ENCODE measurements at places on chromosomes 5 and 9.

GRCh38 chr9:133202688-133203453 lies 6.2 kb downstream of the OBP2B start:
- DNase-seq: no peak

DNA sequence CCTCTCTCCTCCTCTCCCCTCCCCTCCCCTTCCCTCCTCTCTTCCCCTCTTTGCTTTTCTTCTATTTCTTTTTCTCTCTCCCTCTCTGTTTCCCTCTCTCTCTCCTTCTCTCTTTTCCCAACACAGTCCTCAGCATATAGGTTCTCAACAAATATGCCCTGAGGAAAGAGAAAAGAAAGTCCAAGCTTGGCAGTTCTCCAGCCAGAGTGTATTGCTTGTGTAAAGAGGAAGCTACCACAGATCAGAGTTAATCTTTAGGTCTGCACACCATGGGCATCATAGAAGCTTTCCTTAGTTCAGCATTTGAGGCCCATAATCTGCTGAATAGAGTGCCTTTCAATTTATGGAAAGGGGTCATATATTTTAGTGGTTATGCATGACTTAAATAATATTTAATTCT lies 382.8 kb upstream of the WWC1 start:
- DNase-seq: no peak

DNA sequence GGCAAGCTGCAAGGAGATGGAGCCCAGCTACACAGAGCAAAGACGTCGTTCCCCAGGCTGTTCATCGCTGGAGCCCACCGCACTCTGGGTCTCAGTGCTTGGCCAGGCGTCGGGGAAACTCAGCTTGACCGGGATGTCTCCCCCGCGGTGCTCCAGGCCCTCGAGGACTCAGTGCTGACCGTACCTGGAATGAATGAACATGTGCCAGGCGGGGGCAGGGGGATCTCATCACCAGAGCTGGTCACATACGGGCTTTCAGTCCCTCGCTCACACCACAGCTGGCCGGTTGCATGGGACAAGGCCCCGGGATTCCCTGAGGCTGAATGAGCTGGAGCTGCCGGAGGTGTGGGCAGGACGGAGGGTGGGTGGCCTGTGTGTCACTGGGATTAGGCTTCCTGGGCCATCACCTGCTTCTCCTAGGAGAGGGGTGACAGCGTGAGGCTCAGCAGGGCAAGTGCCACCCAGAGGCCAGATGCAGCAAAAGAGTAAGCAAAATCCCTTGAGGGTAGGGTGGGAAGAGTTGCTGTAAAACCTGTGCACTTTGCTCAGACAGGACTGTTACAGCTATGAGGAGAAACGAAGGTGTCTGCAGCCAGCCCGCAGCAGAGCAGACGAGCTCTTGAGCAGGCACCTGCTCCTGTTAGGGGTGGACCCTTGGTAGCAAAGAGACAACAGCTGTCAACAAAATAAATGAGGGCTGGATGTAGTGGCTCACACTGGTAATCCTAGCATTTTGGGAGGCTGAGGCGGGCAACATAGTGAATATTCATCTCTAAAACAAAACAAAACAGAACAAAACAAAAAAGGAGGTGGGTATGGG lies 70.7 kb upstream of the RAPGEF1 start:
- no peak for DNase-seq

DNA sequence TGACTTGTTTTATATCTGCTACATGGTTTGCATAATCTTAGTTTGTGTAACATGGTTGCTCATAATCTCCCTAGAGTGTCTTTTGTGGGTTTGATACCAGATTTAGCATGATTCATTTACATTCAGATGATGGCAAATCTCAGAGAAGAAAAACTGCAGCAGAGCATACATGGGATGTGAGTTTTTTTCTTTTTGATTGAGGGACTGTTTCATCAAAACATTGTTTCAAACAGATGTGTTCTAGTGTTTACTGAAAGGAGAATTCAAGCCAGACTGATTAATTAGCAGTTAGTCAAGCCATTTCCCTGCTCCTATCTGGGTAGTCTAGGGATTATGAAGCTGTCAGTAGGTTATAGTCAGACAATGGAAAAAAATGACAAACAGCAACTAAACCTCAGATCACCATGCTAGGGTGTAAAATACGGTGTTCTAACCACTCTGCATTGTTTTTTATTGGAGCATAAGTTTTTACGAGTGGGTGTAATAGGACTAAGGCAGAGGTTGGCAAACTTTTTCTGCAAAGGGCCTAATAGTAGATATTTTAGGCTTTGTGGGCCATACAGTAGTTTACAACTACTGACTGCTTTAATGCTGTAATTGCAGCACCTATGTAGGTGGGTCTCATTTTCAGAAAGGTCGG lies 10.5 kb upstream of the GDNF start:
- no peak for DNase-seq
